ENCODE measurements at places on chromosomes 16 and 17.

GRCh38 chr17:65442250-65442649 lies 119.2 kb downstream of the AXIN2 start:
- DNase-seq: no peak

GRCh38 chr16:2035431-2036199 lies 8.9 kb downstream of the NHERF2 start:
- peak; percentile 17 for DNase-seq

GRCh38 chr16:80776856-80777255 lies 27.5 kb downstream of the CDYL2 start:
- DNase-seq: no peak

- no peak for DNase-seq
Measured at GRCh38 chr17:38872027-38872511, 2.2 kb downstream of the LASP1 start.

DNA sequence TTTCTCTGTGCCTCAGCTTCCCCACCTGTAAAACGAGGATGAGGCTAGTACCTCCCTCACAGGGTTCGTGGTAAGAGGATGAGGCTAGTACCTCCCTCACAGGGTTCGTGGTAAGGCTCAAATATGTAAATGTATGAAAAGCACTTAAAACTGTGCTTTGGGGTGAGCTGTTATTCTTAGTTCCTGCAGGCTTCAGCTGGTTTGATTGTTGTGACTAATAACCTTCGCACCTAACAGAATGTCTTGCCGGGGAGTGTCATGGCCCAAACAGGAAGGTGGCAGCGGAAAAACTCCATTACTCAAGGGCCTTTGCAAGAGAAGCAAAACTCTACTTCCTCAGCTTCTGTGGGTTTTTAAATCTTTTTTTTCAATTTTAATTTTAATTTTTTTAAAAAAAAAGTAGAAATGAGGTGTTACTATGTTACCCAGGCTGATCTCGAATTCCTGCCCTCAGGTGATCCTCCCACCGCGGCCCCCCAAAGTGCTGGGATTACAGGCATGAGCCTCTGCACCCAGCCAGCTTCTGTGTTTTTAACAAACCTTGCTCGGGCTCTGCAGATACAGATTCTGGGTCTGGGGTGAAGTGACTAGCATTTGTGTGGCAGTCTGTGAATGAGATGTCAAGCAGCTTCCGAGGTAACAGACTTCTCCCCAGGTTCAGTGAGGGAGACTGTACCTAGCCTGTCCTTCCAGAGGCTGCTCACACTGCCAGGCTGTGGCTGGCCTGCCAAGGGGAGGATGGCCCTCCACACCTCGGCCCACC lies 103.0 kb downstream of the RAB11FIP4 start:
- no peak for DNase-seq

Measured in NCI-H1436 (cell line).